ENCODE measurements at places on chromosomes 5 and 9.

DNA sequence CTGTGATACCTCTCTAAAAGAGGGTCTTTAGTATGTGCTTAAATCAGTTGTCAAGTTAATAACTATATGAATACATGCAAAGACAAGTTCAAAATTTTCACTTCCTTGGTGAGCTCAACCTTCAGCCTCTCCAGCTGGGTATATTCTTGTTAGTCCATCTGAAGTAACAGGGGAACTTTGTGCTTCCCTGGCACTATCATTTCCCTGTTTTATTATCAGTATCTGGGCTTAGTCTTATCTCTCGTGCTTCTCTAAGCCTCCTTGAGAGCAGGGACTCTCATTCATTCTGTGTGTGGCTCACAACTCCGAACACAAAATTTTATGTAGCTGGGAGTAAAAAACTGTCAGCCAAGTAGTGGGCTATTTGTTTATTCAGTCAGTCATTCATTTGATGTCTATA lies 175.9 kb upstream of the MAP3K1 start:
- DNase-seq = no peak

GRCh38 chr5:42851481-42851880 lies 39.8 kb upstream of the SELENOP start:
- DNase-seq = no peak

DNA sequence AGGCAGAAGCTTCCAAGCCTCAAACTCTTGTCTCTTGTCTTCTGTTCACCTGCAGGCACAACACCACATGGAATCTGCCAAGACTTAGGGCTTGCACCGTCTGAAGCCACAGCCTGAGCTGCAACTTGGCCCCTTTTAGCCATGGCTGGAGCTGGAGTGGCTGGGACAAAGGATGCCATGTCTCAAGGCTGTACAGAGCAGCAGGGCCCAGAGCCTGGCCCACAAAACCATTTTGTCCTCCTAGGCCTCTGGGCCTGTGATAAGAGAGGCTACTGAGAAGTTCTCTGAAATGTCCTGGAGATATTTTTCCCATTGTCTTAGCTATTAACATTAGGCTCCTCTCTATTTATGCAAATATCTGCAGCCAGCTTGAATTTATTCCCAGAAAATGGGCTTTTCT lies 330.8 kb downstream of the DTWD2 start:
- DNase-seq = no peak

- DNase-seq = no peak
Observed at GRCh38 chr5:123874600-123875201, 362.7 kb downstream of the CSNK1G3 start.

DNA sequence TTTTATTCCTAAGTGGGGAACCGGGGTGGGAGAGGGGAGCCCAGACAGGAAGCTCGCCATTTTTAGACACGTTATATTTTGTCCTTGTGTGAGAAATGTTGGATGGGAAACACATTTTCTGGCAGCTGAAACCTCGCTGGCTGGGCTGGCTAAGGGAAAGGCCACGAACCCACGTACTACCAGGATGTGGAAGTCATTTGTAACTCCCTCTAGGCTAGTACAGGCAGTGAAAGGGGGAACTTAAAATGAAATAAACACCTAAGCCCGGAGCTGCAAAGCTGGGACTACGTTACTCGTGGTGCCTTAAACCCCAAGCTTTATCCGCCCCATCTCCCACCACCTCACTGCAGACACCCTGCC lies 42.5 kb downstream of the TMEM174 start:
- DNase-seq = no peak

- DNase-seq = no peak
Observed at GRCh38 chr9:13386935-13387733, 107.6 kb upstream of the MPDZ start.

- DNase-seq = peak; percentile 21
Observed at GRCh38 chr9:136403915-136404800, 4.2 kb upstream of the SNAPC4 start.

DNA sequence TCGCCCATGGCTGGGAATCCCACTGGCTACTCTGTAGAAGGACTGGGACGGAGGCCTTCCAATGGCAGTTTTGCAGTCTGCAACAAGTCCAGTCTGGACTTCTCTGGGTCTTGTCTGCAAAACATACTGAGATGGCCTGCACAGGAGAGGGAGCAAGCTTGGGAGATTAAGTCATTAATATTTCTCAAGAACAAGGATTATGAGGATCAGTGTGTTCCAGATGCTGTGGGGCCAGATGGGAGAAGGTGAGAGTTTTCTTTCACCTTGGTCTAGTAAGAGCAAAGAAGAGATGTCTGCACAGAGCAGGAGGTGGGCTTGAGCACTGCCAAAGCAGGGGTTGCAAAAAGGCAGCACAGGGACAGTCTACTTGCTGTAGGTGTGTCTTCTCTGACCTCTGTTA lies at the start of gene PDE6A:
Gene PDE6A, minus strand, starts transcription at position 128 of the 400 bp plus-strand sequence. Its CDS starts 120 bp downstream, at position 8.
- DNase-seq = no peak

- no peak for DNase-seq
Observed at GRCh38 chr5:130740047-130740569, 424.9 kb downstream of the HINT1 start.

Data from effector CD4-positive, alpha-beta T cell (primary cell).